ENCODE measurements at places on chromosomes 1 and 21. TPM values are rescaled to one million over a fixed set of nuclear protein-coding genes. Genes with fewer than 3 reads are reported as not detected.

BLACAT1 gene
- 4.0 TPM for total RNA-seq

PIK3R3 gene
- total RNA-seq, result 11.4 TPM

GJA9 gene
- total RNA-seq, result not detected

CTH gene
- 15.3 TPM for total RNA-seq

CD160 gene
- not detected for total RNA-seq

FMO1 gene
- not detected for total RNA-seq

KRTAP21-1 gene
- not detected for total RNA-seq

CFHR4 gene
- total RNA-seq, result not detected

AHCTF1 gene
- total RNA-seq, result 41.9 TPM

KCNT2 gene
- 8.4 TPM for total RNA-seq

SLC45A1 gene
- 0.63 TPM for total RNA-seq

C21orf58 gene
- 19.1 TPM for total RNA-seq

TCHHL1 gene
- total RNA-seq, result not detected

LCK gene
- total RNA-seq, result 37.0 TPM

HUNK gene
- 5.7 TPM for total RNA-seq

GAS5 gene
- 690 TPM for total RNA-seq

CR1L gene
- 0.37 TPM for total RNA-seq

CFHR5 gene
- total RNA-seq, result not detected

AZIN2 gene
- 0.50 TPM for total RNA-seq

CLEC20A gene
- total RNA-seq, result not detected

MIXL1 gene
- total RNA-seq, result 4.7 TPM

PFKL gene
- 105 TPM for total RNA-seq

L1TD1 gene
- 423 TPM for total RNA-seq

ACTL8 gene
- total RNA-seq, result 0.26 TPM

PRXL2B gene
- 40.7 TPM for total RNA-seq

DNASE2B gene
- not detected for total RNA-seq

CEP170 gene
- total RNA-seq, result 97.7 TPM

RAP1GAP gene
- total RNA-seq, result 6.4 TPM

TNFRSF14 gene
- total RNA-seq, result 0.29 TPM

LCE2B gene
- total RNA-seq, result not detected

SLC30A10 gene
- 0.20 TPM for total RNA-seq

FCRL1 gene
- not detected for total RNA-seq

EDARADD gene
- 3.8 TPM for total RNA-seq

LCE3E gene
- not detected for total RNA-seq

NCF2 gene
- not detected for total RNA-seq

NOTCH2 gene
- 50.1 TPM for total RNA-seq

GBP1 gene
- not detected for total RNA-seq

APP gene
- 386 TPM for total RNA-seq

Data from H9 (cell line).